ENCODE measurements at places on chromosomes 11 and 22.

DNA sequence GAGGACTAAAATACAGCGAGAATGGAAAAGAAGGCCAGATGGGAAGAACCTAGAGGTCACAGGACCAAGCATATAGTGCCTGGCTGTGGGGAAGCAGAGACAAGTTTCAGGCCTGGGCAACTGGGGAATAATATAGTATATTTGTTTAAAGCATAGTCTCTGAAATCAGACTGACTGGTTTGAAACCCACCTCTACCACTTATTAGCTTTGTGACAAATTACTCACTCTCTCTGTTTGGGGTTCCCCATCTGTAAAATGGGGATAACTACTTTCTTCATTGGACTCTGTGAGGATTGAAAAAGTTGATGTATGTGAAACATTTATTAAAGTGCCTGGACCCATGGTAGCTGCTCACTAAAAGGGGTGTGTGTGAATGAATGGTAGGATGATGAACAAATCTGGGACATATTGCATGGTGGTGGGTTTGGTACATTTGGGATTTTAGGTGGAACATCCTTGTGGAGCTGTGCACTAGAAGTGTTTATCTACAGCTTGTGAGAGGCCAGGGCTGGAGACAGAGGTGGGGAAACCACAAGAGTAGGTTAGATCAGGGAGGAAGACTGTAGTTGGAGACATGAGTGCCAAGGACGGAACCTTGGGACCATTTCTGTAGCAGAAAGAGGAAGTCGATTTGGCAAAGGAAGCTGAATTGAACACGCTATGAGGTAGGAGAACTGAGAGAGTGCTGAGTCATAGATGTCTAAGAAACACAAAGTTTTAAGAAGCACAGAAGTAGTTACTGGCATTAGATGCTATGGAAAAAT, 52.6 kb downstream of the SWAP70 start:
- DNase-seq, result no peak

DNA sequence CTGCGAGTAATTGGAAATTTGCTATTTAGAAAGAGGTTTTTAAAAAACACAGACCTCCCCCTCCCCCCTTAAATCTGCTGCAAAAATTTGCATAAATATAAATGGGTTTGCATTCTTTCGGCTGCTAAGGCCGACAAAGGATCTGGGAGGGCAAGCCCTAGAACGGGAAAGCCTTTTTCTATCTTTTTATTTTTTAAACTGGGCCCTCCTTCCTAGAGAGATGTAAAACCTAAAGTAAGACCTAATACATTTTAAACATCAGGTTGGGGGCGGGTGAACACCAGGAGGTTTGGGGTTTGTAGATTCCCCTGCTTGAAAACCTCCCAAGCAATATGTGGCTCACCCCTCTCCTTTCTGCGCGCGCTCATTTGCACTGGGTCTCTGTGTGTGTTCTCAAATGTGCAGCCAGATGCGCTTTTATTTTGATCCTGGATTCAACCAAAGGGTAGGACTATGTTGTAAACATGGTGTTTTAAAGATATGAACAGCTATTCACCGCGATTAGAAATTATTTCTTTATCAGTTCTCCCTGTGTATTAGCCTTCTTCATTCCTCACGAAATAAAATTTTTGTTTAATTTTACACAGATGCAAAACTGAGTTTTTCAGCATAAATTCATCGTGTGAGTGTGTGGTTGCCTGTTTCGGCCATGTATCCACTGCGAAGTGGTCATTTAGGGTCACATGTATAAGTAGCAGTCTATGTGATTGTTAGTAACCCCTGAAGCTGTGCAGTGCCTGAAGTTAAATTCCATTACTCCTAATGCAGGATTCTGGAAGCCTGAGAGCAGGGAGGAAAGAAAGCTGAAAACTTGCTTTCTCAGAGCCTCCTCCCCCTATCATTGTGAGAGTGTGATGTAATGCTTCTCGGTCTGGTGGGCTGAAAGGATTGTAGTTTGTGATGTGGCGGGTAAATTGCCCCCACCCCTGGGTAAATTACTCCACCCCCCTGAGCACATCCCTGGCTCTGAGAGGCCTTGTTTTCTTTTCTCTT, 988 bp downstream of the TNRC6B start:
- DNase-seq, result no peak

- DNase-seq, result no peak
These were observed 225.8 kb upstream of the NCAM1 start for GRCh38 chr11:112735470-112735869.

DNA sequence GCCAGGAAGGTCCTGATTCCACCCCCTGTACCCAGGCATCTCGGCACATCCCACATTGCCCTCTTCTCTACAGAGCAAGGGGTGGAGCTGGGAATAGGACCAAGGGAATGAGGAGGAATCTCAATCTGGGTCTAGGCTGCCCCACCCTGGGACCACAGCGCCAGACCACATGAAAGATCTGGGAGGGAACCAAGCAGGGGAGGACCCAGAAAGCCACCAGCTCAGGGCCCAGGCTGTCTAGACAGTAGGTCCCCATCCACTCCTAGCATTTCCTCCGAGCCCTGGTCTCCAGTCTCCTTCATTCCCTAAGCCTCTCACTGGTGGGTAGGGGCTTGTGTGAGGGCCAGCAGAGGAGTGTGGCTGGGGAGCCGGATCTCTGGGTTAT, 11.6 kb downstream of the PHLDB1 start:
- DNase-seq, result no peak

DNA sequence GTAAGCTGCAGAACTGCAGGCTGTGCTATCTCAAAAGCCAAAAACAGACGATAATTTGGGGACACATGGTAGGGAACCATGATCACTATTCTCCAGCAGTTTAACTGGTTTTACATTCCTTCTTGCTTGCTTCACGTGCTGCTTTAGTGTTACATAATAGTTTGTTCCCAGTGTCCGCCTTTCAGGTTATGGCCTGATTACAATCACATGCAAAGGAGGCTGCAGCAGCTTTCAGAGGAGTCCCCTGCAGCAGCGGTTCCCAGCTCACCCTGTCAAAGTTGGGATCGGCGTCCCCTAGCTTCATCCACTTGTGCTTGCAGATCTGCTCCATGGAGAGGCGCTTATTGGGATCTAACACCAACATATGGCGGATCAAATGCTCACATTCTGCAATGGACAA, 39.2 kb upstream of the APOA1 start:
- no peak for DNase-seq

DNA sequence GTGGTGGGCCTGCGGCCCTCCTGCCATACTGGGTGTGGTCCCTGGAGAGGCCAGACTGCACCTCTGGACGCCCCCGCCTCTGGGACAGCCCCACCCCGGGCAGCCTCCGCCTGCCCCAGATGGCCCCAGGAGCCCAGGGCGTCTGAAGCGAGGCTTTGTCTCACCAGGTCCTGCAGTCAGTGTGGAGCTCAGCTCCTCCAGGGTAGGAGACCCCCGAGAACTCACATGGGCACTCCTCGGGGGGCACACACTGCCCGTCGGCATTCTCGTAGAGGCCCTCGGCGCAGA, 10.4 kb downstream of the MUC6 start:
- DNase-seq, result no peak

DNA sequence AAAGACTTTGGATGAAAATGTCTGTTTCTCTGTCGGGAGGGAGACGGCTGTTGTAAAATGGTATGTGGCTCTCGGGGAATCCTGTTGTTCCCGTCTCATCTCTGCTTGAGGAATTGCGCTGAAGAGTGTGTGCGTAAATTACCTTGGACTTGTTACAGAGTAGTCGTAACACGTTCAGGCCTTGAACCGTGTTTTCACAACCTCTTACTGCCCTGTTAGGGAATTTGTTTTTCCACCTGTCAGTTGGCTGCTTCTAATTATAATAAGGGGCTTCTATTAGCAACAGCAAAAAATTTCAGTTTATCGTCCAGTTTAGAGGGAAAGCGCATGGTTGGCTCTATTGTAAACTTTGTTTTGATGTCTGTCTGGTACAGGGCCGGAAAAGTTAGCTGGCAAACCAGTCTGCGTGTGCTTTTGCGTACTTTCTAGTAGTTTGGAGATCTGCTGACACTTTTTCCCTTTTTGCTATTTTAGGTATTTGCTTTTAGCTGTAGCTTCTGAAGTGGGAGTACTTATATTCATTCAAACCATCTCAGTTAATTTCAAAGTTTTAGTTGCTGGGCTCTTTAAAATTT, 1.5 kb downstream of the HIPK3 start:
- no peak for DNase-seq

GRCh38 chr11:118305726-118306125, 1.2 kb downstream of the CD3E start:
- no peak for DNase-seq

DNA sequence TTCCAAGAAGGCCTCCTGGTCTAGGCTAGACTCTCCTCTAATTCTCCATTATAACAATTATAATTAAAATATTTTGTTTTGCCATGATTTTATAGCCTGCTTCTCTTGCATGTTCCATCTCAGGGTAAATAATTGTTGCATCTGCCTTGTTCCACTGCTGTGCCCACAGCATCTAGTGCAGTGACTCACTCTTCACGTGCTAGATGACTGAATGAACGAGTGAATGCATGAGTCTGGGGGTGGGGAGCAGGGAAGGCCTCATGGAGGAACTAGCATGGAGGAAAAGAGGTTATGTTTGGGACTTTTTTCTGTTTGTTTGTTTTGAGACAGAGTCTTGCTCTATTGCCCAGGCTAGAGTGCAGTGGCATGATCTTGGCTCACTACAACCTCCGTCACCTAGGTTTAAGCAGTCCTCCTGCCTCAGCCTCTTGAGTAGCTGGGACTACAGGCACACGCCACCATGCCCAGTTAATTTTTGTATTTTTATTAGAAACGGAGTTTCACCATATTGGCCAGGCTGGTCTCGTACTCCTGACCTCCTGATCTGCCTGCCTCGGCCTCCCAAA, 5.2 kb upstream of the OAF start:
- DNase-seq, result no peak

DNA sequence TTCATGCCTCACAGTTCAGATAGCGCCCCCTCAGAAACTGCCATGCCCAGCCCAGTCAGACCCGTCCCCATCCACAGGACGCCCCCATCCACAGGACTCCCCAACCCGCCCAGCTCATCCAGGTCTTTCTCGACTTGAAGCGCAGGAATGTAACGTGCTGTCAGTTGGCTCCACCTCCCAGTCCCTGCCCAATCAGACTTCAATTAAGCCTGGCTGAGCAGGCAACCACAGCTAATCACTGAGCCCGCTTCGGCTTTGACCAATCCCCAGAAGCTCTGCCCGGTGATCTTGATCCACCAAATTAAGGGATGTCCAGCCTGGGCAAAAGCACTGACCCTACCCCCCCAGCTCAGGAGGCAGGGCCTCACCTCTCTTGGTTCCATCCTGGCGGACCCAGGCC, 10.5 kb upstream of the MFNG start:
- no peak for DNase-seq

DNA sequence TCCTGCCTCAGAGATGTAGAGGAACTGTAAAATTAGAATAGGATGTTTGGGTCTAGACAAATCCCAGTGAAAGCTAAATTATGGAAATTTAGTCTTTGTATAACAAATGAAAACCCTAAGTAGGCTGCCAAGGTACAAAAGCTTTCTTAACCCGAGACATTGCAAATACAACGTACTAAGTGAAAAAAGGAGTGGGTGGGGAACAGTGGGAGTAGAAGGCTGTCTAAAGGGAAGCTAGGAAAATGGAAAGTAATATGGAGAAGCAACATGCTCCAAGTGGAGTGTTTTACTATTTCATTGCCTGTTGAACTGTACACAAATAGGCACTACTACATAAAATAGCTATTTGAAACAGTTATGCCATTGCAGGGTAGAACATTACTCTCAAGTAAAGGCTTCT, 6.8 kb upstream of the LIN7C start:
- DNase-seq, result no peak

DNA sequence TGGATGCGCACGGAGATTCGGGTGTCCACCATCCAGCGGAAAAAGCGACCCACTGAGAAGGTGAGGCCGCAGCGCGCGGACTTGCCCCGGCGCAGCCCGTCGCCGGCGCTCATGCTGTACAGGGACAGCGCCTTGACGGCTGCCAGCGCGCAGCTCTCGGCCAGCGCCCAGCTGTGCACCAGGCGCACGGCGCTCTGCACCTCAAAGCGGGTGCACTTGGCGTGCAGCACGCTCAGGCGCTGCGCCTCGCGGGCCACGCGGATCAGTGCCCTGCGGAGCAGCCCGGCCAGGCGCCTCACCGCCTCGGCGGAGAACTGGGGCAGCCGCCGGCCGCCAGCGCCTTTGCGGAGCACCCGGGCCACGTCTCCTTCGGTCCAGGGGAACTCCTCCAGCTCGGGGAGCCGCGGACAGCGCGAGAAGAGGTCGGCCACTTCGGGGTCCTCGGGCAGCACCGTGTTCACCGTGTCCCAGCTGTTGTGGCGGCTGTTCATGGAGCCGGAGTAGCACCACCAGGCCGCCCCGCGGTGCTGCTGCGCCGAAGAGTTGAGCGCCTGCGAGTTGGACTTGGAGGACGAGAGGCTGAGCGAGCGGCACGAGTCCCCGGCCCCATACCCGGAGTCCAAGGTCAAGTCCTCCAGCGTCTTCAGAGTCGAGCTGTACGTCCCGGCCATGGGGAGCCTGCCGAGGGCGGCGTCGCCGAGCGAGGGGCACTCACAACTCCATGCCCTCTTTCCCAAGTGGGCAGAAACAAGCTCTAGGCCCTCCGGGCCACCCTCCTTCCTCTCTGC, 703 bp downstream of the ABTB2 start:
- DNase-seq, result no peak

DNA sequence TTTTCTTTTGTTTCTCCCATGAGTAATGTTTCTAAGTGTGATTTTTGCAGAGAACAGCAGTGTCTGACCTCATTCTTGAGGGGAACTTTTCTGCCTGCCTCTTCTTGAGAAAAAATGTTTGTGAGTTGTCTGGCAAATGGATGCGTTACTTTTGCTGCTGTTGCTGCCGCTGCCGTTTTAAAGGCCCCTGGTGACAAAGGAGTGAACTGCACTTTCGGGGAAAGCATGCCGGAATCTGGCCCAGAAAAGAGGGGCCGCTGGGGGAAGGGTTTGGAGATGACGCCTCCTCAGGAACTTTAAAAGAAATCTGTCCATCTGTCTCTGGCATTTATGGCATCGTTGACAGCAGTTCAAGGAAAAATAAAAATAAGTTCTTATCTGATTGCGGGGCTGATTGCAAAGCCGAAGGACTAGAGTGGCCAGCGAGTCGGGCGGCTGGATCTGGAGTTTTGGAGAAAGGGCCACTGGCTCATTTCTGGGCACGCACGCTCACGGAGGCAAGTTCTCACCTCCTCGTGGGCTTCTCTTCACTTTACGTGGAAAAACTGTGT, 16.5 kb downstream of the ZBTB16 start:
- no peak for DNase-seq

- DNase-seq, result peak; percentile 45
These were observed 5.9 kb upstream of the ATF4 start for GRCh38 chr22:39514373-39514973.

- no peak for DNase-seq
These were observed 428 bp downstream of the CDKN1C start for GRCh38 chr11:2885017-2885677.

- DNase-seq, result no peak
These were observed 51.1 kb upstream of the THY1 start for GRCh38 chr11:119473901-119474681.

GRCh38 chr11:94775567-94776327, 7.6 kb downstream of the AMOTL1 start:
- DNase-seq, result no peak

DNA sequence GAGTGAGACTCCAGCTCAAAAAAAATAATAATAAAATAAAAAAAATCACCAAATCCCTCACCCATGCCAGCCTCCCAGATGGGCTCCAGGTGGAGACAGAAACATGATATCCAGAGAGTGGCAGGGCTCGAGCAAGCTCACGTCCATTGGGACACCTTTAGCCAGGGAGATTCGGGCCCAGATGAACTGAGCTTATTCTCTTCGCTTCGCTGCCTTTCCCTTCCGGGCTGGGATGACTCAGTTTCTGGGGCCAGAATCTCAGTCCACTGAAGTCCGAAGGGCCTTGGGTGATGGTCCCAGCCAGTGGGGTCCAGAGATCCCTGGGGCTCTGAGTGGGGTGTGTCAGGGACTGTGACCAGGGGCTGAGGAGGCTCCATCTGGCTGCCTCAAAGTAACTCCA, 23.0 kb upstream of the MYEOV start:
- no peak for DNase-seq
